ENCODE measurements at places on chromosomes 16 and 17.

DNA sequence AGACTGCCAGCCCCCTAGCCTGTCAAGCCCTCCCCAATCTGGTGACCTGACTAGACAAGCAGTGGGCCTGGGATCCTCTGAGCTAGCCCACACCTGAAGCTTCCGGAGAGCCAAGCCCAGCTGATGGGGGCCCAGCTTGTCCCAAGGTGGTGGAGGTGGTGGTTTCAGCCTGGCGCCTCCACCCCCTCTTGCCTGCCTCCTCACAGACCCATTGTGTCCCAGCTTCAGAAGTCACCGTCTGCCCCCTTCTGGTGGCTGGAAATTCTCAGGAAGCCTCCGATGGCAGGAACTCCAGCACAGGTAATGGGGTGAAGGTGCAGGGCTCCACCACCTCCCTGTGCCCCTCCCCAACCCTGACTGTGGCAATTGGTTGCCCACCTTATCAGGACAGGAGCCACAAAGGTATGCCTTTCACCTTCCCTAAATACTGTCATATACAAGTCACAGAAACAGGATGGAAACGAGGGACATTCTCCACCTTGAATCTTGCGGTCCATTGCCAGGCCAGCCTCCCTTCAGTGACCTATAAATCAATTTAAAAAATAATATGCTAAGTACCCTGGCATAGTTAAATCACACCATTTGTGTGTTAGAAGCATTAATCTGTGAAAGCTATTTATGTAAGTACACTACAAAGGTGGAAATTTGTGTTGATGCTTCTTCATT is 66.0 kb upstream of the ZNF423 start:
- DNase-seq: peak; percentile 40

DNA sequence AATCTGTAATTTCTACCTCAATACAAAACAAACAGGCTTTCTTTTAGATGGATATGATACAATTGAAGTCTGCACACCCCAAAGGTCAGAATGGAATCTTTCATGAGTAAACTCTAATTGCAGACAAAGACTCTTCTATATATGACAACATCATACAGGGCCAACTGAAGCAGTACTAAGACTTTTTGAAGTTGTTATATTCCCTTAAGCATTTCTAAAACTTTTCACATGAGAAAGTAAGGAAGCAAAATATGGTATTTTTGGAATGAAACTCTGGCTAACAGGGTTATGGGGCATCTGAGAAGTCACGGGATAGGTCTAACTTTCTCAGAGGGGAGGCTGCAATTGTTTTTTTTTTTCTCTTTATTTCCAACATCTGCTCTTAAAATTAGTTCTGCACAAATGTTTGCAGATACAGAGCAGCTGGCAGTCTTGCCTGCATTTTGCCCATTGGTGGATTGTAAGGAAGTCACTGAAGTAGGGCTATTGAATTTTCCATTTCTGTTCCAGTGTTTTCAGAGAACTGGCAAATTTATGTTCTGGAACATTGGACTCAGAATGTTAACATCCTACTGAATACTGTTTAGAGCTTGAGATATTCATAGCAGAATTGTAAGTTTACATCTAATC is 59.1 kb downstream of the SSH2 start:
- DNase-seq: no peak

DNA sequence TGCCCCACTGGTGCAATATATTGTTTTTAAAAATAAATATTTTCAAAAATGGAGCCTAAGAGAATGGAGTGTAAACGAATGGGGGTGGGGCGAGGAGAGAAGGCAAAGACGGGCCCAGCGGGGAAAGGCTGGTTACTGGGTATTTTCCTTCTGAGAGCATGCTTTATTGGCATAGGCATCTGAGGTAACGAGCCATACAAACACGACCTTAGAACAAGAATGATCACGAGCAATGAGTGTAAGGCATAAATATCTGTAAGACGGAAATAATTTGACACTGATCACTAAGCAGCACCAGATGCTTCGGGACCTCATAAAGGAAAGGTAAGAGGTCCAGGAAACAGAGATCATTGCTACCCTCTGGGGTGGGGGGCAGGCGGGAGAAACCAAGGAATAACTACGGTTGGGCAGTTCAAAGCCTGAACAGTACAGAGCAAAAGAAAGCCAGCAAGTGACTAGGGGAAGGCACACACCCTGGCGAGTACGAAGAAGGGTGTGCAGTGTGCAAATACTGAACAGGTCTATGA is 959 bp downstream of the SSH2 start:
- peak; percentile 24 for DNase-seq

DNA sequence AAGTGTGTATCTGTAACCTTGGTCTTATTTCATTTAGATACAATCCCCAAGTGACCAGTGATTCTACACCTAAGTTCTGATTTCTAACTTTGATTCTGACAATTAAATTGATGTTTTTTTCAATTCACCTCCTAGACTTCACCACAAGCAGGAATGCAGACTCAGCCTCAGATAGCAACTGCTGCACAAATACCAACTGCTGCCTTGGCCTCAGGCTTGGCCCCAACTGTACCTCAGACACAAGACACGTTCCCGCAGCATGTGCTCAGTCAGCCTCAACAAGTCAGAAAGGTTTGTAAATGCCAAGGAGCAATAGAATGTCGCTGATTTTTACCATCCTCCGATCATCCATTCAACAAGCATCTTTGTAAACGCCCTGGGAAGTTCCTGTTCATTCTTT is 177.7 kb downstream of the MRTFB start:
- no peak for DNase-seq

DNA sequence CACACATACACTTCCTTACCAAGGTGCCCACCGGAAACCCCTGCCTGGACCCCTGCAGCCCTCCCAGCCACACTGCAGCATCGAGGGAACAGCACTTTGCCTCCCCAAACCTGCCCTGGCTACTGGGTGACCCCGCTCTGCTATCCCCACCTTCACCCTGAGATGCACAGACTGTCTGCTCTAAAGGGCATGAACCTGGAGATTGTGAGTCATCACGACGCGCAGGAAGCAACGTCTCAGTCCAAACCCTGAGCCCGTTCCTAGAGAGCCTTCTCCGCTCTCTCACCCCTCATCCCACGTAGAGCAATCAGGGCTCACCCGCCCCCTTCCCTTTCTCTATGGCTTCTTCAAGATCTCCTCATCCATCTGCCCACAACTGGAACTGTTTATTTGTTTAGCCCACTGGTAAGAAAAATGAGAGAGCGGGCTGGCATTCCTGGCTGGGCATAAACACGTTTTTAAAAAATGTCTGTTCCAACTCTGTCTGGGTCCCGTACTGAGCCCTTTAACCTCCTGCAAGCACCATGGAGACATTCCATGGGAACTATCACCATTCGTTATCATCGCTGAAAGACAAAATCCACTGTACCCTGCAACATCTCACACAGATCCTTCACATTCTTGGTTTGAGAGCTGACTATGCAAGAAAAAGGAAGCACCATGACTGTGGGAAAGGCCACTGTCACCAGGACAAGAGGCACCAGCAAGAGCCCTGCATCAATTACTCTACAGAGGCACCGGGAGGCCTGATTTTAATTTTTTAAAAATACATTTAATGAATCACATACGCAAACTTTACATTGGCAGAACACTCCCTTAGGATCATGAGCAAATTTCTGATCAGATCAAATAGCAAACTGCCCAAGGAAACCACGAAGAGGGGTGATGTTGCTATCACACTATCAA is 28.2 kb downstream of the ZFHX3 start:
- no peak for DNase-seq

DNA sequence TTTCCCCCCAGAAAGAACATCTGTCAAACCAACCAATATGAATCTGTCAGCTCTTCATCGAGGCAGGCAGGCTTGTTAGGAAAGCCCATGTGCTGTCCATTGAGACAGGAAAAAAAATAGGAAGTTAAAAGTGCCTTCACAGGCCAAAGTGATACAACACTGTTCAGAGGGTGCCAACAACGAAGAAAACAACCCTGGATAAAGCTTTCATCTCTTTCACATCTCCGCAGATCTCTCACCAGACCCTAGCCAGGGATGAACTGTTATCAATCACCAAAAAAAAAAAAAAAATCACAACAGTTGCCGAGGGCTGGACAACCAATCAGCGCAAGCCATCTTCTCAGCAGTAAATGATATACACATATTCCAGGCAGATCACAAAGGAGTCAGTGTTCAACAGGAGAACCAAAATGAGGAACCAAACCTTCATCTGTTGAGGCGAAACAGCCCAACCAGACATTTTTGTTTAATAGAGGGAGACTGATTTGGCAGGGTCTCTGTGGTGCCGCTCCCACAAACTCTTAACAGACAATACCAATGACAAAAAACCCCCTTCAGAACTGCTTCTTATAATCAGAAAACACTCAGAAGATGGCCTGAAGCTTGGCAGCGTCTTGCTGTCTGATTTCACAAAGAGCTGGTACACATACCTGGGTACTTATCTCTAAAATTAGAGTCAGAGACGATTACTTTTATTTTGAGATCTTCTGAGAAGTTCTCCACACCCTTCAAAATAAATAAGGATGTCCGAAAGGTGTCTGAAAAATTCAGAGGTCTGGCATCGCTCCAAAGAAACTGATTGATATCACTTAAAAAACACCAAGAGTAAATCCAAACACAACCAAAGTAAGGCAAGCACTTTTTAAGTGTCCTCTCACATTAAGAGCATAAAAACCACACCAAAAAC is 1.8 kb downstream of the MAP3K14 start:
- no peak for DNase-seq

DNA sequence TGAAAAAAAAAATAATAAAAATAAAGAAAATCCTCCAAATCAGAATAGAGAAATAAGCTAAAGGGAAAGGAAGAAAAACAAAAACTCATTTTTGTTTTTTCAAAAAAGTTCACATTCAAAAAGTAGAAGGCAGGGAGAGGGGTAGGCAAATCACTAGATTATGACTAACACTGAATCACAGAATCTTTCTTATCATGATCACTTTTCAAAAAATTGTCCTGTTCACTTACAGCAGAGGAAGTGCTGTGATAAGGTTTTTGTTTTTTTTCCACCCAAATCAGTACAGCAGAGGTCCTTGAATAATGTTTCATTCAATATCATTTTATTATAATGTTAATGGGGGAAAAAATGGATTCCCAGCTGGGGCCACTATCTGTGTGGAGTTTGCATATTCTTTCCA is 106.4 kb downstream of the CA4 start:
- no peak for DNase-seq

- DNase-seq: no peak
Observed at GRCh38 chr17:34822007-34822739, 139.1 kb downstream of the CCT6B start.

DNA sequence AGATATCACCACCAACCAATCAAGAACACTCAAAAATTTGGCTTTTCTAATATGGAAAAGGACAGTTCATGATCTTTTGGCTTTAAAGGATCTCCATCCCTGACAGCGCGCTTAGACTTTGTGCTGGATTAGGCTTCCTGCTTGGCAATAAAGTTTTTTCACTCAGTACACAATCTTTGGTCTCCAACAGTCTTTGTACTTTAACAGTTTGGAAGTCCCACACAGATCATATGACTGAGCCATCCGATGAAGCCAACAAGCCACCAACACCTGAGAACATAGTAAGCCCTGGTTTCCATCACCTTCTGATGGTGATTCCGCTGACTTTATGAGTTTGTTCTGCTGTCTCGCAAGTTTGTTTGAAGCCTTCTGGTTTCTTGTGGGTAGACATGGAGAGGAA is 34.3 kb downstream of the SMURF2 start:
- DNase-seq: no peak

DNA sequence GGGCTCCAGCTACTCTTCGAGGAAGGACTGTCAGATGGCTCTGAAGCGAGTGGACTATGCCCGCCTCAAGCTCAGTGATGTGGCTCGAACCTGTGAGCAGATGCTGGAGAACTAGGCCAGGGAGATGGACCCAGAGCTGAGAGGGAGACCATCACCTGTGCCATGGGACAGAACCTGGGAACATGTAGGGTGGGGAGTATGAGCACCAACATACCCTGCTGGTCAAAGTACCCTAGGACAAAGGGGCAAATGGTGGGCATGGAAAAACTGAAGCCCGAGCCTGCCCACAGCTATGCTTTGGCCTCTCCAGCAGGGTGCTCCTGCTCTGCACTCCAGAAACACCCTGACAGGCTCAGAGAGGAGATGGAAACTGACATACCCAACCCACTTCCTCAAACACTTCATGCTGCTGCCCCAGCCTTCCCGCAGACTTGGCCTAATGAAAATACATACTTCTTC is 1.9 kb downstream of the MED11 start:
- DNase-seq: no peak

- no peak for DNase-seq
Observed at GRCh38 chr16:67539691-67540635, 11.3 kb downstream of the RIPOR1 start.

- DNase-seq: no peak
Observed at GRCh38 chr16:89453501-89454321, 36.6 kb downstream of the ANKRD11 start.

DNA sequence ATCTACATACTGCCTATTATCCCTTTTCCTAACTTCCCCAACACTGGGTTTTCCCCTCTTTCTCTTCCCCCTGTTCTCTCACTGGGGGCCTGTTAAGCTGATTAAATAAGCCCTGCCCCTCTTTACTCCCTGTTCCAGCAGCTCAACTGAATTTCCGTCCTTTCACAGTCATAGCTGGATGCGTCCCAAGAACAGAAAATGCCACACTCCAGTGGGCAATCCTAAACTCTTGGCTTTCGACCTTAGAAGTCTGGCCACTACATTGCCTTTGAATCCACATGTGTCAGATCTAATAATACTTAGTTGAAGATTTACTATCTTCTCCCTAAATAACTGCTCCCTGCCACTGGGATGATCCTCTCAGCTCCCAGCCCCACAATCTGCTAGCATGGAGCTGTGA is 34.5 kb downstream of the KCNJ16 start:
- no peak for DNase-seq
